Heart right ventricle (tissue), 16 donors: ENCODE measurements at places on chromosomes 2 and 18.

DNA sequence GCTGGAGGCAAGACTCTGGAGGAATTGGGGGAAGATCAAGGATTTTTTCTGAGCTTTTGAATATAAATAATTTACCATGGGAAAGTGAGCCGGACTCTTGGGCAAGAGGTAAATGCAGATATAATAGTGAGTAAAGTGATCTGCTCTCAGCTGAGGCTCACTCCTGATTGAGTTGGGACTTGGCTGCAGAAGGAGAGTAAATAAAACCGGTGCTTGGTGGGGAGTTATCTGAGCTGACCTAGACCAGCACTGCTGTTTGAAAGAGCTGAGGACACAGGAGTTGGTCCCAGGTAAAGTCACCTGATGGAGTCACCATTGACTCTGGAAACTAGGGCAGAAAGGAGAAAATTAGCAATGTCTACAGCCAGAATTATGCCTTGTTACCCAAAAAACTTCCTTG, 57.3 kb upstream of the LRPPRC start:
- no peaks in the 10 kb centered on the region for H3K27me3 ChIP-seq
- no peaks in the 10 kb centered on the region for H3K4me1 ChIP-seq
- no peaks in the 10 kb centered on the region for H3K36me3 ChIP-seq
- no peak for DNase-seq

GRCh38 chr2:138059487-138060300, 95.4 kb downstream of the HNMT start:
- H3K27ac ChIP-seq: peak overlapping the region; percentile 57
- H3K4me3 ChIP-seq: no peak overlapping the region
- no peaks in the 10 kb centered on the region for H3K36me3 ChIP-seq
- H3K27me3 ChIP-seq: no peaks in the 10 kb centered on the region
- no peak for DNase-seq
- no peaks in the 10 kb centered on the region for H3K4me1 ChIP-seq

DNA sequence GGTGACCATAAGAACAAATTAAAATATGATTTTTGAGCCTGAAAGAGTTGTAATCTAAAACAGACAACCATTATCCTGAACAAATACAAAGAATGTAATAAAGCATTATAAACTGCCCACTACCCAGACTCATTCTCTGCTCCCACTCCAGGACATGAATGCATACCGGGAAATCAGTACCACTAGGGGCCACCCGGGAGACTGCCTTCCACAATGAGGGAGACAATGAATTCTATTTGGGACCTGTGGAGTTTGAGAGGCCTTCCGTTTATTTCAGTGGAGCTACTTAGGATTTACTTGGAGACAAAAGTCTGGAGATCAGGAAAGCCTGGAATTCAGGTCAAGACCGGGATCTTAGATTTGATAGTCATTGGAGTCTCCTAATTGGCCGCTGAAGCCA, 50.0 kb downstream of the NAB1 start:
- H3K4me3 ChIP-seq: no peak overlapping the region
- no peaks in the 10 kb centered on the region for H3K4me1 ChIP-seq
- DNase-seq: no peak

DNA sequence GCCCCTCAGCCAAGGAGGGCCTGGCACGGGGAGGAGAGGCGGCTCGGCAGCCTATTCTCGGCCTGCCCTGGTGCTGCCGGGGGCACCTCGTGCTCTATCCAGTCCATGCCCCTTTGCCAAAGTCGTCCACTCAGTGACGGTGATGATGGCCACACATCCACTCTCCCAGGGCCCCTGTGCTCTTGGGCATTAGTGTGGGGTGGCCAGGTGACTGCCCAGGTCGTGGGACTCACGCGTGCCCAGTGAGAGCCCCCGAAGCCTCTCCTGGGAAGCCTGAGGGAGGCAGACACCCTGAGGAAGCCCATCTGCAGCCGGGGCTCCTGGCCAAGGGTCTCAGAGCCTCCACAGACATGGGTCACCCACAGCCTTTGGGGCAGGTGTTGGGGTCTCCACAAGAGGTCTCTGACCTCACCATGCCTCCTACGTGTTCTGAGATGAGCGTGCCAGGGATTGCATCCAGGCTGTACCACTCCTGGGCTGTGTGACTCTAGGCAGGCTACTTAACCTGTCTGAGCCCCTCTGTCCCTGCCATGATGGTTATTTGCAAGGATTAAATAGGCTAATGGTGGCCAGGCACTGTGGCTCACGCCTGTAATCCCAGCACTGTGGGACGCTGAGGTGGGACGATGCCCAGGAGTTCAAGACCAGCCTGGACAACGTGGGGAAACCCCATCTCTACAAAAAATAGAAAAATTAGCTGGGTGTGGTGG, 12.9 kb downstream of the RAMP1 start:
- no peaks in the 10 kb centered on the region for H3K27me3 ChIP-seq
- no peak for DNase-seq
- peak overlapping the region; percentile 53 for H3K27ac ChIP-seq
- no peaks in the 10 kb centered on the region for H3K36me3 ChIP-seq
- H3K4me1 ChIP-seq: peaks cover 81% of the 10 kb centered on the region

DNA sequence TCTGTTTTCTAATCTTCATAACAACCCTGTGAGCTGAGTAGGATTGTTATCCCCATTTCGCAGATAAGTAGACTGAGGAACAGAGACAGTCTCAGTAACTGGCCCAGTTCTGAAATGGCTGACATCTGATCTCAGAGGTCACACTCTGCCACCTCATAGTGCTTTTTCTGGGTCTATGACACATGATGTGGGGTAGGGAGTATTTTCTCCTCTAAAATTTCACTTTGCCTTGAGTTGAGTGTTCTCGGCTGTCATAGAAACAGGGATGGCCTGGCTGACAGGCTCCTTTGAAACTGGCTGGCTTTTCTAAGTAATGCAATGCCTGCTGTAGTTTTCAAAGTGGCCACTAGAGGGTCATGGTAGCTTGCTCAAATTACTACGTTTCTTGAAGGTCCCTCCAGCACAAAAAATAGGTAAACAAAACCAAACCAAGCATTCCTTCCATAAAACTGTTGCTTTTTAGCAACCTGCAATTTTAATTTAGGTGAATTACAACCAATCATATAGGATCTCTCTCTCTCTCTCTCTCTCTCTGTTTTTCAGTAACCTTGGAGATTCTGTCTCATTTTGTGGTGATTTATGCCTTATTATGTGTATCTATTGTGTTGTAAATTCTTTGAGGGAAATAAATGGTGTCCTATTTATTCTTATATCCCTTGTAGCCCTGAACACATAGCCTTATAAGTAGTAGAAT, 84.2 kb upstream of the TTN start:
- no peaks in the 10 kb centered on the region for H3K27me3 ChIP-seq
- no peak overlapping the region for H3K4me3 ChIP-seq
- no peak overlapping the region for H3K27ac ChIP-seq
- DNase-seq: no peak
- peaks cover 27% of the 10 kb centered on the region for H3K4me1 ChIP-seq

GRCh38 chr18:3931013-3931315, 481.0 kb downstream of the TGIF1 start:
- H3K27me3 ChIP-seq: no peaks in the 10 kb centered on the region
- no peak overlapping the region for H3K27ac ChIP-seq
- H3K36me3 ChIP-seq: no peaks in the 10 kb centered on the region
- no peak for DNase-seq
- no peak overlapping the region for H3K4me3 ChIP-seq
